Activated T-cell treated with anti-CD3 and anti-CD28 coated beads, Interleukin-2, amount 50 U/mL, for 4 hours (primary cell): ENCODE measurements at places on chromosomes 3 and 15. TPM values are rescaled to one million over a fixed set of nuclear protein-coding genes. Genes with fewer than 3 reads are reported as not detected.

The XCR1 gene
- total RNA-seq, result not detected

The CCDC13 gene
- 0.35 TPM for total RNA-seq

The CCDC71 gene
- total RNA-seq, result 29.2 TPM

The CADM2 gene
- total RNA-seq, result not detected

The GUCA1C gene
- not detected for total RNA-seq

The HES1 gene
- total RNA-seq, result 0.52 TPM

The LRRFIP2 gene
- total RNA-seq, result 24.8 TPM

The GLDN gene
- not detected for total RNA-seq

The GOLGA8G gene
- total RNA-seq, result not detected

The CELSR3 gene
- total RNA-seq, result 12.3 TPM

The LDHAL6B gene
- total RNA-seq, result not detected

The PPP2R3A gene
- total RNA-seq, result 0.42 TPM

The FAIM gene
- total RNA-seq, result 4.4 TPM

The GPR160 gene
- total RNA-seq, result 3.0 TPM

The ETFA gene
- 143 TPM for total RNA-seq

The FRMD5 gene
- 0.13 TPM for total RNA-seq

The PTH1R gene
- total RNA-seq, result not detected

The TAGLN3 gene
- total RNA-seq, result 3.4 TPM

The CPNE9 gene
- total RNA-seq, result not detected

The LMAN1L gene
- total RNA-seq, result 0.55 TPM

The PLA2G4F gene
- total RNA-seq, result not detected

The KBTBD12 gene
- total RNA-seq, result 0.05 TPM

The STARD9 gene
- 1.9 TPM for total RNA-seq

The MUC4 gene
- total RNA-seq, result 0.08 TPM

The DPPA2 gene
- not detected for total RNA-seq

The KLHL40 gene
- not detected for total RNA-seq

The PRKCD gene
- total RNA-seq, result 24.3 TPM

The KCNMB2 gene
- not detected for total RNA-seq

The CCR1 gene
- 3.2 TPM for total RNA-seq

The ZNF860 gene
- 0.11 TPM for total RNA-seq

The EOMES gene
- total RNA-seq, result 6.1 TPM

The CHRFAM7A gene
- total RNA-seq, result 0.29 TPM

The SERINC4 gene
- 0.15 TPM for total RNA-seq

The TF gene
- 3.7 TPM for total RNA-seq

The CLDN16 gene
- not detected for total RNA-seq

The TRPM7 gene
- total RNA-seq, result 42.6 TPM

The RIOX2 gene
- 51.2 TPM for total RNA-seq

The SLC12A1 gene
- total RNA-seq, result not detected

The TMEM207 gene
- not detected for total RNA-seq

The DUOX2 gene
- total RNA-seq, result 0.05 TPM

The ADIPOQ gene
- not detected for total RNA-seq

The GOLGA6B gene
- not detected for total RNA-seq

The TUBGCP4 gene
- 36.6 TPM for total RNA-seq

The FEM1B gene
- 37.0 TPM for total RNA-seq

The ARHGEF26 gene
- total RNA-seq, result 0.15 TPM

The DAZL gene
- 0.08 TPM for total RNA-seq

The ROPN1 gene
- total RNA-seq, result not detected

The DLEC1 gene
- total RNA-seq, result 0.08 TPM

The TOP2B gene
- 73.2 TPM for total RNA-seq

The CYP1A2 gene
- total RNA-seq, result not detected

The KCNMB3 gene
- 0.15 TPM for total RNA-seq

The TP63 gene
- not detected for total RNA-seq

The CHRNA7 gene
- not detected for total RNA-seq

The SPTBN5 gene
- total RNA-seq, result 0.16 TPM
